ENCODE measurements at places on chromosomes 1 and 21.

- no peak for DNase-seq
Measured at GRCh38 chr1:167333124-167333523, 112.4 kb downstream of the POU2F1 start.

DNA sequence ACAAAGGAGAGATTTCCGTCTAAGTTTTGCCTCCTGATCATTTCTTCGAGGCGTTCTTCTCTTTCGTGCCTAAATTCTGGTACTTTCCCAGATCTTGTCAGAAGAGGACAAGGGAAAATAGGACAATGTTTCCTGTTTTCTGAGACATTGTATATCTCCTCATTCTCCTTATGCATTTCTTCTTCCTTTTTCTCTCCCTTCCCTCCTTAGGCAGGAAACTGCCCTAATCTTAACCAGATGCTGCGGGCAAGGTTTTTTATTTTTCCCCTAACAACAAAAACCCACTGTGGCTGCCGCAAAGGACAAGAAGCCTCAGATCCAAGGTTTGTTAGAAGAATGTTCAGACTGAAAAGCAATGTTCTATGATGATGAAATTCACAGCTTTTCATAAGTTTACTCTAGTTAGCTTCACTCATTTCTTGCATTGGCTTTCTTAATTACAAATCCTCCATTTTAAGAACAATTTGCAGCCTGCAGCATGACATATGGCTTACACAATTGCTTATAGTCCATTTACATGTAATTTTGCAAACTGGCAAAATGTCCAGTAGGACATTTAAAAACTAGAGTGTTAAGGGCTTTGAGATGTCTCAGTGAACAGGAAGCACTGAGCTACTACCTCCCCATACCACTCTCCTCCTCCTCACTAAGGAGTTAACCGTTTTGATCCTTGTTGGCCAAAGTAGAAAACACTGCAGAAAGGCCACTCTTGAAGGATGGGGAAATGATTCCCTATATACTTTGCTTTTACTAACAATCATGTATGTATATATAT lies 624 bp downstream of the CTSK start:
- DNase-seq = no peak

GRCh38 chr1:88311265-88311664 lies 372.8 kb upstream of the PKN2 start:
- DNase-seq = no peak

GRCh38 chr1:234980291-234980644 lies 148.4 kb downstream of the TOMM20 start:
- DNase-seq = no peak

- DNase-seq = no peak
Measured at GRCh38 chr1:171137580-171137979, 46.9 kb downstream of the FMO3 start.

DNA sequence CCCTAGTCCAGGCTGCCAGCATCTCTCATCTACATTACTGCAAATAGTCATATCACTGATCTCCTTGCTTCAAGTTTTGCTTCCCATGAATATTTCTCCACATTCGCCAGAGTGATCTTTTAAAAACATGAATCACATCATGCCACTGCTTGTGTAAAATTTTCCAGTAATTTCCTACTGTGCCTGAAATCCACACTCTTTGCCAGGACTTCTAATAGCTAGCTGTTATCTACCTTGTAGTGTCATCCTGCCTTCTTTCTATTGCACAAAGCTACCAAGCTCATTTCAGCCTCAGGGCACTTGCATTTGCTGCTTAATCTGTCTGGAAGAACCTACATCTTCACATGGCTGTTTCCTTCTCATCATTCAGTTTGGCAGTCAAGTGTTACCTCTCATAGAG lies 33.9 kb upstream of the ZNF362 start:
- no peak for DNase-seq

Data from stimulated activated CD8-positive, alpha-beta memory T cell treated with anti-CD3 and anti-CD28 coated beads, Interleukin-12 subunit alpha, Interleukin-12 subunit beta, amount 100 ng/mL, for 4 hours (primary cell).